NCI-H446 treated with DMSO at 0.1 percent for 48 hours (cell line): ENCODE measurements at places on chromosomes 7 and 10.

DNA sequence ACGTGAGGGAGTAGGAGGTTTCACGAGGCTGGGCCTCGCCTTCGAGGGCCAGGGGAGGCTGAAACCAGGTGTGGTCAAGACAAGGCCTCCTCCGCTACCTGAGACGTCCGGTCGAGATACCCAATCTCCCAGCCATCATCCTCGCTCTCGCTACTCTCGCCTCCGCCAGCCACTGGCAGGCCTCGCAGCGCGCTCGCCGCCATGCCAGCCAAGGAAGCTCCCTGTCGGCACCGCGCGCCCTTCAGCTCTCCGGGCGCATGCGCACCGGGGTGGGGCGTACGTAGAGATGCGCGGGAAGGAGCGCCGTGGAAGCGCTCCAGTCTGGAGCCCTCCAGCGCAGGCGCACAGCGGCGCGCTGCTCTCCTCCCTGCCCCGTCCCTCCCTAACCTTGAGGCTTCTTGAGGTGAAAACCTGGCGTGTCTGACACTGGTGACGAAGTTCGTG, at the start of gene ASZ1:
TSS of gene ASZ1 (minus strand) at position 236 of the 444 bp plus-strand sequence. CDS start at position 203, 33 bp downstream.
- no peak for DNase-seq

GRCh38 chr7:103989785-103990767, 618 bp upstream of the RELN start:
- DNase-seq: peak; percentile 57

- no peak for DNase-seq
These were observed 139.1 kb downstream of the ATE1 start for GRCh38 chr10:121788717-121789116.

- no peak for DNase-seq
These were observed 22.7 kb downstream of the DYNC1I1 start for GRCh38 chr7:95794917-95795515.
